Ovary (tissue), 10 donors: ENCODE measurements at places on chromosomes 11 and 22. TPM values are rescaled to one million over a fixed set of nuclear protein-coding genes. Genes with fewer than 3 reads are reported as not detected.

Gene SLCO2B1
- 44.4 TPM for polyA plus RNA-seq

Gene OR52N4
- polyA plus RNA-seq: 0.50 TPM

Gene GVQW3
- polyA plus RNA-seq: 2.1 TPM

Gene POU2AF2
- polyA plus RNA-seq: 0.07 TPM

Gene LARGE1
- polyA plus RNA-seq: 13.4 TPM

Gene NPAS4
- polyA plus RNA-seq: 0.25 TPM

Gene DUSP8
- polyA plus RNA-seq: 0.59 TPM

Gene CADM1
- 6.6 TPM for polyA plus RNA-seq

Gene LRRN4CL
- polyA plus RNA-seq: 23.1 TPM

Gene RAG2
- polyA plus RNA-seq: not detected

DNA sequence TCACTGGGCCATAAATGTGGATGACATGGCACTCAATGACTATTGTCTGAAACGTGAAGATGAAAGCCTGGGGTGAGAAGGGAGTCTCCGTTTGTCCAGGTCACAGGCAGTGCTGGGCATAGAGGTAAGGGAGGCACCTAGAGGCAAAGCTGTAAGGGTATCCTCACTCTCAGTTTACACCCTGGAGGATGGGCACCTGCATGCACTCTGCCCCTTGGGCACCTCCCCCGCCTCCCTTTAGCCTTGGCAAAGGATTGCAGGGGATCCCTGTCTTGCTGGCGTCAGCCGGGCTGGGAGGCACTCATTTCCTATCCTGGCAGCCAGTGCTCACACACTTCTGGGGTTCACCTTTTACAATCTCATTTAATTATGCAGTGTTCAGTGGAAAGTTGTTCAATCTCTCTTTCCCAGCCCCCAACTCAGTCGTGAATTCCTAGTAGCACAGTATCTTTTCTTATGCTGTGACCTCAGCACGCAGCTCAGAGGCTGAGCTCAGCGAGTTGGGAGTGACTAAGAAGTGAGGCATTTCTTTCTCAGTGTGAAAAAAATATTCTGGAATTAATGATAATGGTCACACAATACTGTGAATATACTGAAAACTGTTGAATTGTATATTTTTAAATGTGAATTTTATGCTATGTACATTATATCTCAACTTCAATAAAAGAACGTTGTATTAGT is 866.6 kb downstream of the BRD1 start:
- no peak for DNase-seq

DNA sequence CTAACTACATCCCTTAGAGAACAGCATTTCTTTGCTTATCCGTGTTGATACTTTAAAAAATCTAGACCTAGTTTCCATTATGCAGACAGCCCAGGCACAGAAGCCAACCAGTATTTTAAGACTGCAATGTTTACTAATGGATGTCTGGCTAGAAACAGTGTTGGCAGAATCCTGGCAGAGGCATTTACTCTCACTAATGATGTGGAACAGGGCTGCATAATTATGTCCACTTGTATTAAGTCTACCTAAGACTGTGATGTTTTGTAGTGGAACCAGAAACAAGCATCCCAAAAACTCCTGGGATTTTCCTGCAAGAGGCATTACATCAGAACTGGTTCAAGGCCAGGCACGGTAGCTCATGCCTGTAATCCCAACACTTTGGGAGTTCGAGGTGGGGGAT is 50.2 kb upstream of the PICALM start:
- DNase-seq: no peak

DNA sequence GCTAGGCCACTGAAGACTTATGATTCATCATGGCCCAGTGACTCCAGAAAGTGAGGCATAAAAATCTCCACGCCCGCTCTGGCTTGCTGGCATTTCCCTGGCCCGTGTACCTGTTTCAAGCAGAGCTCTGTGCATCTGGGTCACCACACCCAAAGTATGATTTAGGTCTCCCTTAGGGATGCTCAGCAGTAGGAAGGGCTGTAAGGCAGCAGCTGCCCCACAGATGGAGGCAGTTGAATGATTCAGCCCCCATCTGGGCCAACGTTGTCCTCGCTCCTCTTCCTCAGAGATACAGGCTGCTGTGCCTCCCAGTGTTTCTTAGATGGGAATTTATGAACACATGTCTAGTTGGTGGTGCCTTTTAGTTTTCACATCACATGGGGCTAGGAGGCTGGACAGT is 21.6 kb downstream of the GPR83 start:
- DNase-seq: no peak

- DNase-seq: no peak
Measured at GRCh38 chr22:38077096-38077495, 6.9 kb downstream of the SLC16A8 start.

DNA sequence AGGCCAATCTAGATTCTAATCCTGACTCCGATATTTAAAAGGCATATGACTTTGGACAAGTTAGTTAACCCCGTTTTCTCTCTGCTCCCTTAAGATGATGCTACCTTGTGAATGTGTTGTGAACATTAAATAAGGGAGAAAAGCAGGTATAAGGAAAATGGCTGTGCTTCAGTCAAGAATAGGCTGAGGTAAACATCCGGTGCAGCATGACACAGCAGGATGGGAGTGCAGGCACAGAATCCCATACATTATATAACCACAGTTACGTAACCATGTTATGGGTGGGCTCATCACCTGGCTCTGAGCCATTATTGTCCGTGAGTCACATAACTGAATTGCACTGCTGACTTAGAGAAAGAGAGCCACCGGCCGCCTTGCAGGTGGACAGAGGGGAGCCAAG is 382.2 kb upstream of the ANO5 start:
- no peak for DNase-seq

- DNase-seq: no peak
Measured at GRCh38 chr11:64151337-64151736, 14.6 kb downstream of the MACROD1 start.

DNA sequence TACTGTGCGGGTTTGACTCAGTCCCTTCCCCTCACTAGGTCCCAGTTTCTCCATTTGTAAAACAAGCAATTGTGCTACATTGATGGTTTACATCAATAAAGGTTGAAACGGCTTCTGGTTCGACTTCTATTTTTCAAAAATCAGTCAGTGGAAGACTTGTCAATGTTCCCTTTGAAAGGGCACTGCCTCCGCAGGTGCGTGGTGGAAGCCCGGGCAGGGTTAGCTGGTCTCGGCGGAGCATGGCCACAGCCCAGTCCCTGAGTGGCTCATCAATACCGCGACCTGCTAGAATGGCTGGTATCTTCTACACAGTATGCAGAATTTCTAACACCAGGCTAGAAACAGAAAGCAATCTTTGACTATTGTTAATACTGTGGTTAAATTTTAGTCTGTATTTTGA is 16.1 kb downstream of the MS4A10 start:
- no peak for DNase-seq

DNA sequence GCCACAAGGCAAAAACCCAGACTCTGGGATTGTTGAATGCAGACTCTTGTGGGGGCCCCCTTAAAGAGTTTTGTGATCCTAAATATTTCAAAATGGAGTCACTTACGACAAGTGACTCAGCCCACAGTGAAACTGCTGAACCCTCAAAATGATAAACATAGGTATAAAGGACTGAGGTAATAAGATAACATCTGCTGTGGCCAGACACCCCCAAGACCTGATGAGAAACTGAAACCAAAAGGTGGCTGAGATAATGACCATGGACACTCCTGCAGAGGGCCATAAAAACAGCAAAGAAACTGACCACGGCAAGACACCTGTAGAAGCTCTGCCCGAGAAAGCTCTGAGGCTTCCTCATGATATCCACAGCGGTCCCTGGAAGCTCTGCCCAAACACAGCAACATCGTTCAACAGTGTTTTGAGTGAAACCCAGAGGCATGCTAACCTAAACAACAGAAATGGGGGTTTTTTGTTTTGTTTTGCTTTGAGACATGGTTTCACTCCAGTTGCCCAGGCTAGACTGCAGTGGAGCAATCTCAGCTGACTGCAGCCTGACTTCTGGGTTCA is 1.6 kb upstream of the PLAAT4 start:
- no peak for DNase-seq

DNA sequence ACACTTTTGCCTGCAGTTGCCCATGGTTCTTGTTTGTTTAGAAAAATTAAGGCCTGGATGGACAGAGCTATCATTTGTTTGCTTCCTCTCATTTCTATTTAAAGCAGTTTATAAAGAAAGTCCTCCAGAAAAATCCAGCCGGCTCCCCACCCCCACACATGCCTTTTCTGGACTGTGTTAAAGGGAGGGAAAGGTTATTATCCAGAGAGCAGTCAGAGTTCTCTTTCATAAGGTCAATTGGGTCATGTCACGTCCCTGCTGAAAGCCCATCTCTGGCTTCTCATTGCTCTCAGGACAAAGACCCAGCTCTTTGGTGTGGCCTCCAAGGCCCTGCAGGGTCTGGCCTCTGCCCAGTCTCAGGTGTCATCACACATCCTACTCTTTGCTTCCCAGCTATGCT is 9.8 kb upstream of the GRK3 start:
- DNase-seq: no peak

DNA sequence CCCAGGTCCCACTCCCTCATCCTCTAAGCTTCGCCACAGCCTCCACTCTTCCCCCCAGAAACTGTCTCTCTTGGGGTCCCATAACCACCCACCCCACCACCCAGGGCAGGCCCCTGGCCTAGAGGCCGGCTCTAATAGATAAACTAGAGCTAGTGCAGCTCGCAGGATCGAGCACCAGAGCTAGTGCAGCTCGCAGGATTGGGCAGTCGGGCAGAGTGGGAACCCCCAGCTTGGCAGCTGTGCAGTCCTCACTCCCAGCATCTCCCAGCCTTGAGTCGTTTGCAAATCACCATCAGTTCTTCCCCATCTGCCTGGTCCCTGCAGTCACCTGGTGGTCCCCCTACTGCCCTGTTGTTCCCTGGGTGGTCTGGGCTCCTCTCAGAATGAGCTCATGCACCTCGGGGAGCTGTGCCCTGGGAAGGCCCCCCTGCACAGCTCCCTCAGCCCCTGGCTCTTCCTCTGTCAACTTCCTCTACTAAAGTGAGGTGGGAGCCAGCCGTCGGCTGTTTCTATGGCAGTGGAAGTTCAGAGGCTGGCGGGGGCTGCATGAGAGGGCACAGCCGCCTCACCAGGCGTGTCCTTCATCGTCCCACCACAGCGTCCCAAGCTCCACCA is 15.5 kb upstream of the SHANK2 start:
- no peak for DNase-seq

DNA sequence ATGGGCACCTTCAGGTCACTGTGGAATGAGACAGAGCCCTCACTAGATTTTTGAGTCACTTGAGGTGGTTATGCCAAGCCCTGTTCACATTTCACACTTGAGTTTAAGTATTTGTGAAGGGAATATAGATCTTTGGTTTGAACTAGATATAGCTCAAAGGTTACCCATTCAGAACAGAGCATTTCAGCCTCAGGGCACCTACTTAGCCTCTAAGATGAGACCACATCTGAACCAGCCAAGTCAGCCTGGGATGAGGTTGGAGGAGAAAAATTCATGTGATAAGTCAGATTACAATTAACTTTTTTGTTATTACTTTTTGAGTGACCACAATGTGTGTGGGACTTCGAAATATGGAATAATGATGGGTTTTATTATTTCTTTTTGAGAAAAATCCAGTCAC is 127.8 kb downstream of the TEAD1 start:
- DNase-seq: no peak

- peak; percentile 49 for DNase-seq
Measured at GRCh38 chr22:46107753-46108563, 42.4 kb upstream of the PPARA start.

- DNase-seq: no peak
Measured at GRCh38 chr22:32693102-32693501, 108.4 kb upstream of the TIMP3 start.

DNA sequence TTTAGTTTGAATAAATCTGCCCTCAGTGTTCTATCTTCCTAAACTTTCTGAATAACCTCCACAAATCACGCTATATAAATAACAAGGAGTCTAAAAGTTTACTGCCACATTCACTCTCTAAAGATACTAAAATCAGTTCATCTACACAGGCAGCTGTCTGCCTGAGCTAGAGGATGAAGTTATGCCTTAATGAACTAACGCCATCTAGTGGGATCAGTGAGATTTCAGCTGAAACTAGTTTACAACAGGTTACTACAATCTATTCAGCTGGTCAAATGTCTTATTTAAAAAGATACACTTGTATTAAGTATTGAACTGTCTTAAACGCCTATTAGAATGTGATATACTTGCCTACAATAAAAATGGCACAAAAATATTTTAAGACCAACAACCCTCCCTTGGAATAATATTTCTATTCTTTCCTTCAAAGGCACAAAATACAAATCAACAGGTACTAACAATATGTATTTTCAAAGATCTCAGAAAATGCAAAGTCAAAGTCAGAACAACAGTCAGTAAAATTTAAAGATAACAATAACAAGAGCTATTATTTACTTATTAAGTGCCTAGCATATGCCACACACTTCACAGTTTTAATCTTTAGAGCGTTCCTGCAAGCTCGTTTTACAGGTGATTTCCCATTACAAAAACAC is 84.1 kb downstream of the LARGE2 start:
- no peak for DNase-seq

- peak; percentile 86 for DNase-seq
Measured at GRCh38 chr22:23315341-23315917, 135.1 kb downstream of the BCR start.

GRCh38 chr11:124656774-124657630 is 16.5 kb downstream of the SIAE start:
- DNase-seq: no peak

- DNase-seq: no peak
Measured at GRCh38 chr22:44347549-44347948, 34.8 kb upstream of the SHISAL1 start.

GRCh38 chr11:130314750-130315285 is at the start of gene ZBTB44:
TSS of gene ZBTB44 (minus strand) at chr11:130314917. CDS start at chr11:130261873, 53,044 bp downstream.
- DNase-seq: peak; percentile 92

DNA sequence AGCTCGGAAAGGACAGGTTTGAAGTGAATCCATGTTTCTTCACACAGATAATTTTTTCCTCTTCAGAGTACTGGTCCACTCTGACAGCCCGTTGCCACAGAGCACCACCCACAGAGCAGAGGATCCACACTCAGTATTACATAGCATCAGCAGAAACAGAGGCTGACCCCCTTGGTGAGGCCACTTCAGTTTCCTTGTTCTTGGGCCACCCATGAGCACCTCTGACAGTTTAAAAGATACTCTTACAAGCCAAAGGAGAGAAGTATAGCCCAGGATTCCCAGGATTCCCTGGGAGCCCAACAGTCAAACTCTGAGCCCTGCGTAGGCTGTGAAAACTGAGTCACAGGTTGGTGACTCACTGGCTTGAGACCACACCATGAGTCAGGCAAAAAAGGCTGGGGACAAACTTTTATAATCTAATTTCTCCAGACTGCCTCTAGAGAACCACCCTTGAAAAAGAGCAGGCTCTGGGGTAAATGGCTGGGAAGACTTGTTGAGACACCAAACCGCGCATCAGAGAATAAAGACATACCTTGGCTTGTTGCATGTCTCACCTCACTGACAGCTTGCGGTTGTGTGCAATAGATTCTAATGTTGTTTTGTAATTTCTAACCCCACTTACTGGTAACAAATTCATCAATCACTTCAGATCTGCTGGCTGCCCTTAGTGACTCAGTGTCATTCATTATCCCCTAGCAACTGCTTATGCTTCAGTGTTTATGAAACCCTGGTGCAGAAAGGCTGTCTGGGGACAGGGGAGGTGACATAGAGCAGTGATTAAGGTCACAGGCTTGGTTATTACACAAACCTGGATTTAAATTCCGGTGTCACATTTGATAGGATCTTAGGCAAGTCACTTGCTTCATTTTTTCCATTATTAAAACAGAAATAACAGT is 56.9 kb upstream of the PRSS23 start:
- no peak for DNase-seq
